ENCODE measurements at places on chromosomes 1 and 21.
A peak's percentile ranks its signal among the peaks of the same experiment; 100 is the strongest.

DNA sequence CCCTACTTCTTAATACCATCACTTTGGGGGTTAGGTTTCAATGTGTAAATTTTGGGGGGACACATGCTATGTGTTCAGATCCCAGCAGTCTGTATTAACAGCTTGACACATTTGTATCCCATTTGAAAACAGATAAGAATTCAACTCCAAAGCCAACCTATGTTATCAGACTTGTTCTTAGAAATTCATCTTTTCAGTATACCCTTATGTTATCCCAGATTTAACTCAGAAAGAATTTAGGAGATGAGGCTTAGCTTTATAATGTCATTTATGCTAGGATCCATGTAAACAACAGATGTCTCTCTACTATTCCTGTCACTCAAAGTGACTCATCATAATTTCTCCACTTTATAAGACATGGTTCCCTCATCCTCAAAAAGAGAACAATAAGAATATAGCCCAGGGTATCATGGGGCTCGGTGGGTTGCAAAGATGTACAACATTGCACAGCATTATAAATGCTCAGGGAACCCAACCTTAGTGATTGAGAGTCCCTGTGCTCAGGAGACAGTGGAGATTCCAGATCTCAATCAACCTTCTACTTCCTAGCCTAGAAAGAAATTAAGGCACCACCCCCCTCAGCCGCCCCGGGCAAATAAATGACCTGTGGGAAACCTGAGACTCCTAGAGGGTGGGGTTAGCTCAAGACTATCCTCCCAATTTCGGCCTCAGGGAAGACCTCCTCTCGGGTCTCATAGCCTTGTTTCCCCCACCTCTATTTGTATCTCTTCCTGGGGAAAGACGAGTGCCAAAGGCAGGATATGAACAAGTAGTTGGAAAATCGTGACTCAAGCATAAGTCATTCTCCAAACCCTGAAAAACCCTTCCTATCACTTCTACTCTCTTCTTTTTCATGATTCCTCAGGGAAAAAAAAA, 265.1 kb upstream of the CAMK1G start:
- peak; percentile 1 for DNase-seq

GRCh38 chr1:226408285-226409184, 642 bp upstream of the PARP1 start:
- peak; percentile 34 for DNase-seq

DNA sequence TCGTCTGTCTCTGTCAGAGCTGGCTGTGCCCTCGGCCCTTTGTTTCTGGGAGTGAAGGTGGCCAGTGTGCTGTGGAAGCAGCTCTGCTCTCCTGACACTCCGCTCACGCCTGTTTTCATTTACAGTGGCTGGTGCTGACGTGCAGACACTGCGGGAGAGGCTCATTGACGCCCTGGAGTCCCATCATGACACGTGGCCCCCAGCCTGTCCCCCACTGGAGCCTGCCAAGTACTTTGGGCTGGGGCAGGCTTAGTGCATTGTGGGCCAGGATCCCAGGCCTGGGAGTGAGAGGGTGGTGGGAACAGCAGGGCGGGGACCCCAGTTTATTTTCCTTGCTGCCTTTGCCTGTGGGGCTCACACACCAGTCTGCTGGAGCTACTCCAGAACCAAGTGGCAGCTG, 21.1 kb downstream of the QSOX1 start:
- DNase-seq: no peak

DNA sequence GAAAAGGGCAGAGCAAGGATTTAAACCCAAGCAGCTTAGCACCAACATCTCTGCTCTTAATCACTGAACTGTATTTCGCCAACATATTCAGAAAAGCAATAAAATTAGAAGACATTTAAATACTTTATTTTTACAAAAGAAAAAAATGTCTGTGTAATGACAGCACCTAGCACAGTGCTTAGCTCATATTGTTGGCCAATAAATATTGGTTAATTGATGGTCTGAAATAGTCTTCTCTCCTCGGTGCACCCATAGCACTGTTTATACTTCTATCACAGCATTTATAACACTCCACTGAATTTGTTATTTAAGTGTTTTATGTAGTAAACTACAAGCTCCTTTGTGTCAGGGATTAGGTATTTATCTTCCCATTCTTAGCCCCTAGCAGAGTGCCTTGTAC, 70.9 kb upstream of the PLPPR4 start:
- DNase-seq: no peak

DNA sequence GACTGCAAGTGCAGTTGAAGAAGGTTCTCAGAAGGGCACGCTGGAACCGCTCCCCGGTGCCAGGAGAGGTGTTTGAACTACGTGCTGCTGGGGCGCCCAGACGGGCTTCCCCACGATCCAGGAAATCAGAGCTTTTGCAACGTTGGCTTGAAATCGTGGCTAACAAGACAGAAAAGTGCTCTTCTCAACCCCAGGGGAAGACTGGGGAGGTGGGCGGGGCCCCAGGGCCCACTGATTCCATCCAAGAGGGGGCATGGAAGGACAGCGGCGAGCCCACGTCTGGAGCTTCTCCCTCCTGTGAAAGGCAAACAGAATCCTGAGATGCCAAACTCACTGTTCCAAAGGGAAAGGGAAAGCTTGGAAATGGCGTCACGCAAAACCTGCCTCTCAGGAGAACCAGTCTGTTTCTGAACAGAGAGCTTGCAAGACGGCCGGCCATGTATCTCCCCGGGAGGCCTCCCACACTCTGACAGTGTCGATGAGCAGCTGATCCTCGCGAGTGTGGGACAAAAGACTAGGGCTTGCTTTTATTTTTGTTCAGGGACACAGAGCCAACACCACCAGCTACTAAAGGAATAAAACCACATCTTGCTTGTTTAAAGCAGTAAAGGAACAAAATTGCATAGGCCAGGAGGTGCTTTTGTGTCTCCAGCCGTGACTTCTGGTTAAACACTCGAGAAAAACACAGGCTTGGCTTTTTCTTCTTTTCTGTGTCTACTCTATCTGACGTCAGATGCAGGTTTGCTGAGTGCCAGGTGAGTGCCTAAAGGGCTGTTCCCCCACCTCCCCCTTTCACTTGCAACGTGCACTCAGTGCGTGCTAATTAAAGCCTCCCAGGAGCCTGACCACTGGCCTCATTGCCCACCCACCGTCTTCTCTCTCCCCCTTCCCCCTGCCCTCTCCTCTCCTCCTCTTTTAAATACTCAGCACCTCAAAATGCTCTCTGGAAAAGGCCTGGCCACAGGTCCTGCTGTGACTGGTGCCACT, 41.5 kb downstream of the LRRC3 start:
- no peak for DNase-seq
